Epithelial cell of alveolus of lung (primary cell): ENCODE measurements at places on chromosomes 7 and 10. TPM values are rescaled to one million over a fixed set of nuclear protein-coding genes. Genes with fewer than 3 reads are reported as not detected.

Gene CTNNA3
- under 0.01 and 0.39 TPM in 2 replicates for total RNA-seq

Gene CCL24
- total RNA-seq: not detected in 2 replicates

Gene VAX1
- not detected in 2 replicates for total RNA-seq

Gene C10orf53
- not detected in 2 replicates for total RNA-seq

Gene NRCAM
- 5.9 and 22.7 TPM in 2 replicates for total RNA-seq

Gene POM121
- 9.2 and 18.4 TPM in 2 replicates for total RNA-seq

Gene SPDYE2
- not detected in 2 replicates for total RNA-seq

Gene TLX1
- total RNA-seq: not detected in 2 replicates
